ENCODE measurements at places on chromosomes 2 and 18.
A peak's percentile ranks its signal among the peaks of the same experiment; 100 is the strongest.

DNA sequence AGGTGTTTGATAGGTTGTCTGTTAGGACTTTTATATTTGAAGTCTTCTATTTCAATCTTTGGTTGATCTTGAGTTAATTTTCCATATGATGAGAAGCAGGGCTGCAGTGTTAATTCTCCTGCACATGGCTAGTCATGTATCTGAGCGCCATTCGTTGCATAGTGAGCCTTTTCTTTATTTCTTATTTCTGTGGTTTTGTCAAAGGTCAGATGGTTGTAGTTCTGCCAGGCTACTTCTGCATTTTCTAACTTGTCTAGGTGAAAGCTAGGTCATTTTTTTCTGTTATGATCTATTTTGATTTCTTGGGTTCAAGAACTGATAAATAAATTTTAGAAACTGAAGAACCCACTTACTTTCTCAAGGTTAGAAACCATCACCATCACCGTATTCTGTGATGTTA is 56.7 kb downstream of the CCDC74A start:
- DNase-seq: no peak

DNA sequence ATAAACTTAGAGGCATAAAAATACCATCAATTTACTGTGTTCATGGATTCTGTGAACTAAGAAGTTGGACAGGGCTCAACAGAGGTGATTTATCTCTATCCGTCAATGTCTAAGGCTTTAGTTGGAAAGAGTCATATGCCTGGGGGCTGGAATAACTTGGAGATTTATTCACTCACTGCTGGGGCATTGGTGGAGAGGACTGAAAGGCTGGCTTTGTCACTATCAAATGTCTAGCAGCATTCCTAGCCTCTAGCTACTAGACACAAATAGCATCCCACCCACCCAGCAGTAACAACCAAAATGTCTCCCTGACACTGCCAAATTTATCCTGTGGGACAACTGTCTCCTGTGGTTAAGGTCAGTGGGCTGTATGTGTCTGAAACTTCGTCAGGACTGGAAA is 71.0 kb downstream of the EVA1A start:
- DNase-seq: no peak

DNA sequence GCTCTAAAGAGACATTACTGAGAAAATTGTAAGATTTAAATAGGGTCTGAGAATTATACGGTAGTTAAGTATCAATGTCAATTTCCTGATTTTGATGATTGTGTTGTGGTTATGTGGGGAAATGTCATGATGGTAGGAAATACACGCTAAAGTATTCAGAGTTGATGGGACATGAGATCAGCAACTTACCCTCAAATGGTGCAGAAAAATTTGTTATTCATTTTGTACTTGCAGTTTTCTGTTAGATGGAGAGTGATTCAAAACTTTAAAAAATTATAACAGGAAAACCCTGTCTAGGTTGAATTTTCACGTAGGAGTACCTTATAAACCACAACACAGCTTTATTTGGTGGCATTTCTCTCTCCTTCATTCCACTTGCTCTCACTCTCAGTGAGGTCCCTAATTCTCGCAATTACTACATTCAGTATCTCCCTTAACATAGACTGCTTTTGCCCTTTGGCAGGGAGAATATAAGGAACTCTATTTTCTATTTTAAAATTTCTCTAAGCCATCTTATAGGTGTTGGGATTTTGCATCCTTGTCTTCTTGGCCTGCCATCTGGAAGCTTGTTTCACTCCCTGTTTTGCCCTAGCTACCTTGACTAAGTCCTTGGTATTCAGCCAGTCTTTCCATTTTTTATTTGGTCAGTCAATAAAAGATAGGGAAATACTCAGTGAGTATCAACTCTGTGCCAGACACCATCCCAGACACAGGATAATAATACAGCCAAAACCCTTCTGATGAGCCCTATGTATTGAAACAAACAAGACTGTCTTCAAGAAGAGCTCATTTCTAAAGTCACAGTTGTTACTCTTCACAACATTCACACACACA is 550.6 kb upstream of the ACVR2A start:
- DNase-seq: no peak

DNA sequence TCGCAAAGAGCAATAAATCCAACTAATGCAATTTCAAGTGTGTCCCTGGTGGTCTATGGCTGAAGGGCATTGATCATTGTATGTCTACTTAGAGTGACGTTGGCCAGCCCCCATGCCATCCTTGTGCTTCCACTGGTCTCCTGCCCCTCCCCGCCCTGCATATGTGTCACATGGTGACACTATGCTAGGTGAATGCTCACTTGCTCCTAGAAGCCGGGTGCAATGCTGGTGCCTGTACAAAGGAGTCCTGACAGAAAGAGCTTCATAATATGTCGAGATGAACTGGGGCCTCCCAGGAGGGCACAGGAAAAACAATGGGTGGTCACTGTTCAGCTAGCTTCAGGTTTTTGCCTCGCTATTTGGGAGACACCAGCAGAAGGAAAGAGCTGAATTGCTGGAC is 5.9 kb upstream of the TRABD2A start:
- no peak for DNase-seq

DNA sequence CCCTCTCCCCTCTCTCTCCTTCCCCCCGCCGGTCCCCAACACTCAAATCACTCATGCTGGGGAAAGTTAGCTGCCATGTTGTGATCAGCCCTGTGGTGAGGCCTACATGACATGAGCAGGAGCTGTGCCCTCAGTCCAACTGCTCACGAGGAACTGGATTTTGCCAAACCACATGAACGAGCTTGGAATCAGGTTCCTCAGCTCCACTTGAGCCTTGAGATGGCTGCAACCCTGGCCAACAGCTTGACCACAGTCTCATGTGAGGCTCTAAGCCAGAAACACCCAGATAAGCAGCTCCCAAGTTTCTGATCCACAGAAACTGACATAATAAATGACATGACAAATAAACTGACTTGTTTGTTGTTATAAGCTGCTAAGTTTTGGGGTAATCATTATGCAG is 38.4 kb downstream of the ARL4C start:
- no peak for DNase-seq

DNA sequence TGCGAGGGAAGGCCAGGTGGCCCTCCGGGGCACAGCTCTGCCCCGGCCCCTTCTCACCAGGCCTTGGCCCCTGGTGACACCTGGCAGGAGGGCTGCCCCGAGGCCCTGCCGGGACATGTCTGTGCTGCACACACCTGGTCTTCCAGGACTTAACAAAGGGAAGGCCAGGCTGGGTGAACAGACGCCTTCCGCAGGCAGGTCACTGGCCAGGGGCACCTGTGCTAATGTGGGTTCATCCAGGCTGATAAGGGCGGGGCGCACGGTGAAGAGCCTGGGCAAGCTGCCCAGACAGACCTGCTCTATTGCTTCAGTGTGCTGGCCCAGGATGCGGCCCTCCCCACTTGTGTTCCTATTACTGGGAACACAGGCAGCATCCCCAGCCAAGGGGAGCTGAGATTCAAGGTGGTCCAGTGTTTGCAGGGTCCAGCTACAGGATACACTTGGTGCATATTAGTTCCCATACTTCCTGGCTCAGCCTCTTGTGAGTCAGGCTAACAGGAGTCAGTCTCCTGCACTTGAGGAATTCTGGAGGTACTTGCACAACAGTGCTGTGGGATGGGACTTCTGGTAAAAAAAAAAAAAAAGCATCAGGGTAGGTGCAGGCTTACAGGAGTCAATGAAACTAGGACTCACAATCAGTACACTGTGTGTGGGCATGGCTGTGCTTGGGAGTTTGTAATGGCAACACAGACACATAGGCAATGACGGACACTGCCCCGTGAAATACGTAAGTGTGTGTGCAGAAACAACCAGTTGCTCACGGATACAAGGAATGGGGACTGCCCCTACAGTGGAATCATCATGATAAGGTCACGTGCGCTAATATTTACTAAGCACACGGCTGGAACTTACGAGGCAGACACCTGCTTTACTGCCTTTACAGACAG is 261.4 kb downstream of the TWIST2 start:
- no peak for DNase-seq

GRCh38 chr2:120150040-120150482 is 73.1 kb downstream of the TMEM185B start:
- no peak for DNase-seq

- no peak for DNase-seq
Observed at GRCh38 chr18:49169037-49169521, 218.3 kb upstream of the SMAD7 start.

DNA sequence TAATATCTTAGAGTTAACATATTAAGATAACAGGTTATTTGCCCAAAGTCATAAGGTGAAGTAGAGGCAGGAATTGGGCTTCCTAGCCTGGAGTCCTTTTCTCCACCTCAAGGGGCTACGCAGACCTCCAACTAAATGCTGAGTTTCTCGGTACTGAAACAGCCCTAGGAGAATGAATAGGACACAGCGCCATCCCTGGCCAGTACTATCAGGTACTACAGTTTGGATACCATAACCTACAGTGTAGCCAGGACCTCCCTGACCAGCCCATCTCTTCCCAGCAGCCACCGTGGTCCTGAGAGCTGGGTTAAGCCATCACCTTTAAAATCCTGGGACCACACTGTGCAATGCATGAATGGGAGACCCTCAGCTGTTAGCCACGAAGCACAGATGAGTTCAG is 15.7 kb downstream of the CASP8 start:
- no peak for DNase-seq

DNA sequence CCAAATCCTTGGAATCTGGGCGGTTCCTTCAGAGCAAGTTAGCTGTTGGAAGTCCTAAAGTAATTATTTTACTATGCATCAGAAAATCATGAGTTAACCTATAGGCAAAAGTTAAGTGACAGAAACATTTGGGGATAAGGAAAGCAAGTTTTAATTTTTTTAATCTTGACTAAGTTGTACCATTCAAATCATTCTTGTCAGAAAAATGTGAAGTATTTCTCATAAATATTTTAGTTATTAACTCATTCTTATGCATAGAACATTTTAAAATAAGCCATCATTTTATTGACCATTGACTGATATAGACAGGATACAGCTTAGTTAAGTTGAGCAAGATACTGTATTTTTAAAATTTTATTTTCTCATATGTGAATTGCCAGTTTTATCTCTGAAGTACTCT is 98.2 kb upstream of the FOSL2 start:
- no peak for DNase-seq

GRCh38 chr2:136653861-136654260 is 111.5 kb upstream of the THSD7B start:
- no peak for DNase-seq

DNA sequence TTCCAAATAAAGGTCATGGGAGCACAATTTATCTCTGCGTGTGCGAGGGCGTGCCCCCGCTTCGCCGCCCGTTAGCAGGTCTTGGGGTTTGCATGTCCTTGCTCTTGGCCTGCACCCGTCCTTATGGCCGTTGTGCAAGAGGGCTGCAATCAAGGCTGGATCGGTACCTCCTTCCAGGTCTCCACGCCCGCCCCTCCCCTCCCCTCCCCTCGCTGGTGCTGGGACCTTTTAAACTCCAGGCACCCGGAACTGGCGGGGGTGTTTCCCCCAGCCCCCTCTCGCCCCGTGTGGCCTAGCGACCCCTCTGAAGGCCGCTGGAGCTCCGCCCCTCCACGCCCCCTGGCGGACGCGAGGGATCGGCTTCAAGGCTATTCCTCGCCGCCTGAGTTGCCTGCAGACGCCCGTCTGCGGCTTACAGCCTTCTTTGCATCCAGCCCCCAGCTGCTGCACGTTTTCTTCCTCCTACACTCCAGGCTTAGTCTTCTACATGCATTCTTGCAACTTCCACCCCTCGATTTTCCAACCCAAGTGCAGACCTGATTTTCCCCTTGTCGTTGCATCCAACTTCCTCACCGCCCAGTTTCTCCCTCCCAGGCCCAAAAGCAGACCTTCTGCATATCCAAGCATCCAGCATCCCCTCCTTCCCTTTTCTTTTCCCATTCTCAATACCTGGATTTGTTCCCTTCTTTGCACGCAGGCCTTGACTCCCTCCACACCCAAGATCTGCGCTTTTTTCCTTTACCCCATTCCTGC is 577 bp downstream of the IDH1 start:
- peak; percentile 85 for DNase-seq

DNA sequence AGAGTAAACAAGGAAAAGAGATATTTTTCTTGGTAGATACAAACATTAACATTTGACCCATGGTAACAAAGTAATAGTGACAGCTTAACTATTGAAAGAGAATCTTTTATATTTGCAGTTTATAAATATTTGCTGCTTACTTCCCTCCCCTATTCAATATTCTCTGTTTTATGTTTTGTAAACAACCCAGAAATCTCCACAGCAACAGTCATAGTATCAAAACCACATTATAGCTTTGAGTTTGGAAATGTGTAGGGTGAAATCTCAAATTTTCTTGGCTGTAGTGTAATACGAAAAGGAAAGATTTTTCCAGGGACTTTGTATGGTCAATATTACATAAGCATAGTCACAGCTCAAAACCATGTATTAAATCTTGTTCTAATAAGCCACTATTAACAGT is 511.2 kb downstream of the METTL4 start:
- no peak for DNase-seq

- no peak for DNase-seq
Observed at GRCh38 chr18:50199921-50200320, 5.0 kb upstream of the MYO5B start.

- DNase-seq: no peak
Observed at GRCh38 chr2:39264733-39265132, 21.0 kb upstream of the CDKL4 start.

DNA sequence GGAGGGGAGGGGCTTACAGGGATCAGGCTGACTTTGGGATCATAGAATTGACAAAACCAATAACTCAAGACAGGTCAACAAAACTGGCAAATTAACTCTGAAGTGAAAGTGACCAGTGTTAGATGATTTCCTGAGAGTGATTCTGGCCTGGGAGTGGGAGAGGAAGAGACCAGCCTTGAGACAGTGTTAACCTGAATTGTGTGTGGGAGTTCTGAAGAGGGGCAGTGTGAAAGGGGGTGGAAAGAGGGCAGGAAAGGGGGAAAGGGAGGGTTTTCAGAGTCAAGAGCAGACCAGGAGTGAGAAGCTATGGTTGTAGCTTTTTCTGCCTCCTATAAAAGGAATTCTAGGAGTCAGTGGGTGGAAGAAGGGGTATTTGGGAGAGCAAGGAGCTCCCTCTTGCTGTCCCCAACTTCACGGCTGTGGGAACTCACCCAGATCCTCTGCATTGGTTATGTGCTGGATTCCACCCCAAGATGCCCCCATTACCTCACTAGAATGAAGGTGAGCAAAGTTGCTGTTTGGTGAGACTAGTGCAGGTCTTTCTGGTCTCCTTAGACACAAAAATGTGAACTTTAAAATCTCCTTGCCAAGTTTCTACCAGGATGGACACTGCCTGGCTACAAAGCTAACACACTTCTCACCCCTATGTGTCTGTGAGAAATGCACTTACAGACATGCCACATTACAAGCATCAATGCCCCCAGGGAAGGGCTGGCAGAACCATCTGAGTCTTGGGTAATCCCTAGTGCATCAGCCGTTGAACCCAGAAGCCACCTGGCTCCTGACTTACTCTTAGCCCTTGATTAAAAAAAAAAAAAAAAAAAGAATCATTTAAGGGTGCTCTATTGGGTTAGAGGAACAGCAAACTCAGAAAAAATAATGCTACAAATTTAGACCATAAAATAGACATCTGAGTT is 61.6 kb downstream of the BMP10 start:
- DNase-seq: no peak

GRCh38 chr2:18522484-18523146 is 37.8 kb downstream of the RDH14 start:
- DNase-seq: no peak
